ENCODE measurements at places on chromosomes 4 and X. TPM values are rescaled to one million over a fixed set of nuclear protein-coding genes. Genes with fewer than 3 reads are reported as not detected.

MRPL1 gene
- total RNA-seq = 23.4 TPM

RBMX gene
- 228 TPM for total RNA-seq

LEF1 gene
- not detected for total RNA-seq

CFAP299 gene
- not detected for total RNA-seq

RASL11B gene
- 0.16 TPM for total RNA-seq

CLGN gene
- total RNA-seq = 4.9 TPM

DACH2 gene
- not detected for total RNA-seq

INTU gene
- total RNA-seq = 1.1 TPM

RHOH gene
- 0.19 TPM for total RNA-seq

HGFAC gene
- 0.31 TPM for total RNA-seq

NLGN3 gene
- 1.1 TPM for total RNA-seq

XIAP gene
- total RNA-seq = 24.6 TPM

TSPAN7 gene
- total RNA-seq = 2.8 TPM

LDB2 gene
- not detected for total RNA-seq

CXCL10 gene
- total RNA-seq = not detected

MTTP gene
- not detected for total RNA-seq

ZMAT1 gene
- total RNA-seq = not detected

UCP1 gene
- not detected for total RNA-seq

TCEAL6 gene
- not detected for total RNA-seq

ADGRL3 gene
- 0.03 TPM for total RNA-seq

HTR2C gene
- not detected for total RNA-seq

GABRQ gene
- total RNA-seq = 0.17 TPM

TAF7L gene
- total RNA-seq = 0.20 TPM

SH3D19 gene
- total RNA-seq = 25.8 TPM

DSPP gene
- total RNA-seq = not detected

AKAP14 gene
- not detected for total RNA-seq

CD40LG gene
- total RNA-seq = not detected

KIF4A gene
- 29.1 TPM for total RNA-seq
